Thyroid gland (tissue), 4 donors: ENCODE measurements at places on chromosomes 5 and 9. TPM values are rescaled to one million over a fixed set of nuclear protein-coding genes. Genes with fewer than 3 reads are reported as not detected.
A peak's percentile ranks its signal among the peaks of the same experiment; 100 is the strongest.

GRCh38 chr5:74322191-74322590 lies 318.3 kb downstream of the ENC1 start:
- H3K36me3 ChIP-seq = no peaks in the 10 kb centered on the region
- no peak overlapping the region for H3K27ac ChIP-seq
- H3K4me1 ChIP-seq = peaks cover 6% of the 10 kb centered on the region

- DNase-seq = no peak
- peaks cover 28% of the 10 kb centered on the region for H3K4me1 ChIP-seq
- peak overlapping the region; percentile 35 for H3K4me3 ChIP-seq
- H3K36me3 ChIP-seq = no peaks in the 10 kb centered on the region
- no peaks in the 10 kb centered on the region for H3K27me3 ChIP-seq
Observed at GRCh38 chr9:36488389-36488756, 84.3 kb upstream of the MELK start.

- H3K27me3 ChIP-seq = no peaks in the 10 kb centered on the region
- H3K36me3 ChIP-seq = no peaks in the 10 kb centered on the region
- H3K4me1 ChIP-seq = peaks cover 17% of the 10 kb centered on the region
- H3K27ac ChIP-seq = no peak overlapping the region
- no peak overlapping the region for H3K4me3 ChIP-seq
Observed at GRCh38 chr9:137058521-137059234, 4.8 kb upstream of the ENTPD2 start.

DNA sequence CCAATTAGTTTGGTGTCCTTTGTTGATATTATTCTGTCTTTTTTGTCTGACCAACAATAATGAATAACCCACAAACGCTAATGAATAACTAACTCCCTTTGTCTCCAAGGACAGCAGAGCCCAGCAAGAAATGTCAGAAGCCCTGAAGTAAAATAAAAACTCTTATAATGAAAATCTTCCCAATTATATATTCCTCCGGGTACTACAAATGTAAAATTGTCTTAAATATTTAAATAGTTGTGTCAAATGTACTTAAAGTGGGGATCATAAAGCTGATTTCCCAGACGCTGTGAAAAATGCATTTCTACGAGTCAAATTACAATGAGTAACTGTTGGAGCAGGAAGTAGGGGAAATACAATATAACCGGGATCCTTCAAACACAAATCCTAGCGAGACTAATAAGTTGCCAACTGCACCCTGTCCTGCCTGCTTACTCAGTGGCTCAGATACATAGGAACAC lies 22.3 kb downstream of the GLIS3 start:
- no peak overlapping the region for H3K27ac ChIP-seq
- no peaks in the 10 kb centered on the region for H3K27me3 ChIP-seq
- no peak for DNase-seq
- no peaks in the 10 kb centered on the region for H3K36me3 ChIP-seq
- peaks cover 34% of the 10 kb centered on the region for H3K4me1 ChIP-seq
- no peak overlapping the region for H3K4me3 ChIP-seq

GRCh38 chr9:120714846-120715388 lies 647 bp upstream of the MEGF9 start:
- H3K27ac ChIP-seq = peak overlapping the region; percentile 82
- DNase-seq = peak; percentile 30
- H3K36me3 ChIP-seq = no peaks in the 10 kb centered on the region

- H3K27ac ChIP-seq = no peak overlapping the region
- peaks cover 5% of the 10 kb centered on the region for H3K36me3 ChIP-seq
- H3K4me1 ChIP-seq = no peaks in the 10 kb centered on the region
- no peak overlapping the region for H3K4me3 ChIP-seq
Observed at GRCh38 chr9:401223-401622, 186.6 kb downstream of the DOCK8 start.

GRCh38 chr5:173882632-173883031 lies 5.5 kb upstream of the CPEB4 start:
- H3K4me3 ChIP-seq = no peak overlapping the region
- no peaks in the 10 kb centered on the region for H3K36me3 ChIP-seq

- DNase-seq = no peak
- H3K27ac ChIP-seq = no peak overlapping the region
- no peaks in the 10 kb centered on the region for H3K27me3 ChIP-seq
Observed at GRCh38 chr9:133647148-133647547, 11.0 kb downstream of the DBH start.

DNA sequence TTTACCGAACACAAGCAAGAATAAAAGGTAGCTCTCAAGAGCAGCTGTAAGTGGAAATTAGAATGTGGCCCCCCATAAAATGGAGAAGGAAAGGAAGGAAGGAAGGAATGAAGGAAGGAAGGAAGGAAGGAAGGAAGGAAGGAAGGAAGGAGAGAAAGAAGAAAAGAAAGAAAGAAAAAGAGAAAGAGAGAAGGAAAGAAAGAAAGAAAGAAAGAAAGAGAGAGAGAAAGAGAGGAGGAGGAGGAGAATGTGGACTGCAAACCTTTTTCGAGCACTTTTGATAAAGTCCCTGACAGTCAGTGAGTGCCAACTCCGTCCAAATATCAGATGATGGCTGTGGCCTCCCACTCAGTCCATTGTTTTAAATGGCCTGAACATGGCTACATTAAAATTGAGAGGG lies 53.8 kb upstream of the SNX2 start:
- H3K27ac ChIP-seq = no peak overlapping the region
- no peak for DNase-seq
- peaks cover 8% of the 10 kb centered on the region for H3K4me1 ChIP-seq
- H3K27me3 ChIP-seq = no peaks in the 10 kb centered on the region

GRCh38 chr9:130242270-130243014 lies 23.1 kb upstream of the HMCN2 start:
- H3K4me1 ChIP-seq = peaks cover 36% of the 10 kb centered on the region
- H3K4me3 ChIP-seq = no peak overlapping the region
- no peak overlapping the region for H3K27ac ChIP-seq
- H3K36me3 ChIP-seq = no peaks in the 10 kb centered on the region
- DNase-seq = no peak

GRCh38 chr5:181053488-181054121 lies 13.5 kb downstream of the BTNL9 start:
- H3K27ac ChIP-seq = no peak overlapping the region
- no peaks in the 10 kb centered on the region for H3K36me3 ChIP-seq
- H3K27me3 ChIP-seq = no peaks in the 10 kb centered on the region
- DNase-seq = peak; percentile 34
- peaks cover 9% of the 10 kb centered on the region for H3K4me1 ChIP-seq

DNA sequence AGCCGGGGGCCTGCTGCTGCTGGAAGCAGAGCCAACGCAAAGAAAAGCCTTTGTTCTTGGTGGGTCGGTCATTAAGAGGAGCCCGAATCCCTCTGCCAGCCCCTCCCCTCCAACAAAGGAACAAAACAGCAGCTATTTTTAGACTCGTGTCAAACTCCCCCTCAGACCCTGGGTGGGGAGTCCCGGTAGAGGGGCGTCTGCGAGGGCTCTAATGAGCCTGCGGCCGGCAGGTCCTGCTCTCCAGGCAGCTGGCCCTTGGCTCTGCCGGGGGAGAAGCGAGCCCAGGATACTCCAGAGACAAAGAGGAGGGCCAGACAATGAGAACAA lies 114.0 kb downstream of the LHX2 start:
- DNase-seq = no peak
- no peak overlapping the region for H3K4me3 ChIP-seq
- H3K27me3 ChIP-seq = no peaks in the 10 kb centered on the region
- no peaks in the 10 kb centered on the region for H3K4me1 ChIP-seq

GRCh38 chr5:136037001-136037705 lies 8.4 kb downstream of the TGFBI start:
- H3K36me3 ChIP-seq = no peaks in the 10 kb centered on the region
- DNase-seq = no peak
- H3K4me1 ChIP-seq = peaks cover 21% of the 10 kb centered on the region
- H3K27ac ChIP-seq = no peak overlapping the region

DNA sequence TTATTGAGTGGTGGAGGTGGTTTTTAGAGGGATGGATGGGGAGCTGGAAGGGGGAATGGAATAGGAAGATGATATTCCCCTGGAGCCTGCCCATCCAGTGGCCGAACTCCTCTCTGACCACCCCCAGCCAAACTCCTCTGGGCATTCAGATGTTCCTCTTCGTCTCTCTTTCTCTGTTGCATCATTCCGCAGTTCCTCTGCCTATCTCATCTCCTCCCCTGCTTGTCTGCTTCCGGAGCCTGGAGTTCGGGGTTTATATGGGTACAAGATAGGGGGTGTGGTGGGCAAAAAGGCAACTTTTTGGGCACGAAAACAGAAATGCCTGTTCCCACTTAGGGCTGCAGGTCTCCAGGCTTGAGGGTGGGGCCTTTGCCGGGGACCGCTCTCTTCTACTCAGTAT lies 12.2 kb upstream of the CDK5RAP2 start:
- H3K36me3 ChIP-seq = no peaks in the 10 kb centered on the region
- no peaks in the 10 kb centered on the region for H3K4me1 ChIP-seq
- no peak for DNase-seq
- no peaks in the 10 kb centered on the region for H3K27me3 ChIP-seq

DNA sequence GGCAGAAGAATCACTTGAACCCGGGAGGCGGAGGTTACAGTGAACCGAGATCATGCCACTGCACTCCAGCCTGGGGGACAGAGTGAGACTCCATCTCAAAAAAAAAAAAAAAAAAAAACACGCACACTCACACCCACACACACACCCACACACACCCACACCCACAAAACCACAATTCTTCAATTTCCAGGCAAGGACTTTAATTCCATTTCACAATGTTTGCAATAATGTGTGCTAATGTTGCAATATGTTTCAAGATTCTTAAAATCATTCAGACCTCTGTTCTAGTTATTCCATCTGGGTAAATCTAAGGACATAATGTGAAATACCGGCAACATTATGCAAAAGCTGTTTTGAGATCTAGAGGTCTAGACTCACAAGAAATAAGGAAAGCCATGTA lies 28.3 kb downstream of the CCDC69 start:
- H3K36me3 ChIP-seq = no peaks in the 10 kb centered on the region
- no peak overlapping the region for H3K4me3 ChIP-seq
- H3K27me3 ChIP-seq = no peaks in the 10 kb centered on the region
- no peaks in the 10 kb centered on the region for H3K4me1 ChIP-seq
- no peak for DNase-seq

GRCh38 chr5:2588850-2589501 lies 162.5 kb downstream of the IRX2 start:
- no peaks in the 10 kb centered on the region for H3K4me1 ChIP-seq
- H3K4me3 ChIP-seq = no peak overlapping the region
- no peak for DNase-seq

GRCh38 chr5:40240111-40240510 lies 439.6 kb upstream of the PTGER4 start:
- peaks cover 17% of the 10 kb centered on the region for H3K4me1 ChIP-seq
- no peak for DNase-seq
- no peak overlapping the region for H3K27ac ChIP-seq
- no peaks in the 10 kb centered on the region for H3K27me3 ChIP-seq
- H3K36me3 ChIP-seq = no peaks in the 10 kb centered on the region
- no peak overlapping the region for H3K4me3 ChIP-seq

DNA sequence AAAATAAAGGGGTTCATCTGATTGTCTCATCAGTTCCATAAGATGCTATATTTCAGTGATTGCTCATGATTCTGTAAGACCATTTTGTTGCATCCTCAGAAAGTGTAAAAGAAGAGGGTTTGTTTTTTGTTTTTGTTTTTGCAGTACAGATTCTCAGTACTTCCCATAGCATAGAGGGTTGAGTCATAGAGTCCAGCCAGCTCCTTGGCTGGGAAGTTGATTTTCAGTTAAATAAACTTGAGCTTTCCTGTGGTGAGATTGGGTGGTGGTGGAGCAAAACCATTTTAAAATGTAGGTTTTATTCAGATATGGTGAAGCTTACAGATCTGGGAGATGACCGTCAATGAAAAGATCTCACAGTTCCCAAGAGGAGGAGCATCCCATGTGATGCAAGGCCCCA lies 48.2 kb downstream of the DAPK1 start:
- no peak overlapping the region for H3K27ac ChIP-seq
- H3K4me1 ChIP-seq = no peaks in the 10 kb centered on the region
- no peak overlapping the region for H3K4me3 ChIP-seq
- H3K36me3 ChIP-seq = no peaks in the 10 kb centered on the region

- H3K4me1 ChIP-seq = no peaks in the 10 kb centered on the region
- no peaks in the 10 kb centered on the region for H3K27me3 ChIP-seq
- H3K36me3 ChIP-seq = no peaks in the 10 kb centered on the region
- no peak overlapping the region for H3K27ac ChIP-seq
Observed at GRCh38 chr5:113347572-113347971, 87.2 kb downstream of the TSSK1B start.

- no peak for DNase-seq
- H3K27me3 ChIP-seq = no peaks in the 10 kb centered on the region
- H3K4me1 ChIP-seq = peaks cover 3% of the 10 kb centered on the region
- H3K4me3 ChIP-seq = no peak overlapping the region
- no peaks in the 10 kb centered on the region for H3K36me3 ChIP-seq
Observed at GRCh38 chr9:136250676-136251075, 5.1 kb upstream of the QSOX2 start.

GRCh38 chr9:136791516-136792276 lies 552 bp downstream of the TMEM141 start:
- no peaks in the 10 kb centered on the region for H3K27me3 ChIP-seq
- peak overlapping the region; percentile 87 for H3K27ac ChIP-seq
- H3K36me3 ChIP-seq = no peaks in the 10 kb centered on the region
- no peak overlapping the region for H3K4me3 ChIP-seq

- H3K4me1 ChIP-seq = no peaks in the 10 kb centered on the region
- H3K27ac ChIP-seq = no peak overlapping the region
- no peaks in the 10 kb centered on the region for H3K36me3 ChIP-seq
- no peak overlapping the region for H3K4me3 ChIP-seq
- H3K27me3 ChIP-seq = no peaks in the 10 kb centered on the region
- no peak for DNase-seq
Observed at GRCh38 chr9:76846297-76846696, 59.6 kb downstream of the PRUNE2 start.

DNA sequence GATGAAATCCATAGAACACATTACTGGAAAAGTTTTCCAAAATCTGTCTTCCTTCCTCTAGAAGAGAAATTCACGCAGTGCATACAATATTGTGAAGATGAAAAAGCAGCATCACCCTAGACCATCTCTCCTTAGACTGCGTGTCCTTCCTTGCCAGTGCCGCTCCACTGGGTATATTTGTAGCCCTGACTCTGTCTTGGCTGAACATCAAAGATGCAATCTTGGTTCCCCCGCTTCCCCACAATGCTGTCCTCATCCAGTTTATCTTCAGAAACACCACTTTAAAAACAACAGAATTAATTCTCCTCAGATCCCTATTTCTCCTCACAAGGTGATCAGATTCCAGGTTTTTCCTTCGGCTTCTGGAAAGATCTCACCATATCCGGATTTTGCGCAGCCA lies 53.9 kb downstream of the ROR2 start:
- H3K4me3 ChIP-seq = no peak overlapping the region
- H3K36me3 ChIP-seq = no peaks in the 10 kb centered on the region
- peak overlapping the region; percentile 79 for H3K27ac ChIP-seq
- DNase-seq = peak; percentile 35
- no peaks in the 10 kb centered on the region for H3K27me3 ChIP-seq

The GAS1 gene
- total RNA-seq = 88.6 TPM

The HSPA4 gene
- total RNA-seq = 71.3 TPM

The GRIN1 gene
- not detected for total RNA-seq

The MLANA gene
- not detected for total RNA-seq

The ZNF354C gene
- 8.8 TPM for total RNA-seq

The TMCO6 gene
- total RNA-seq = 41.3 TPM

The ANAPC2 gene
- total RNA-seq = 34.1 TPM

The LCN15 gene
- not detected for total RNA-seq
